Smooth muscle cell of the coronary artery (primary cell): ENCODE measurements at places on chromosomes 12 and 14. TPM values are rescaled to one million over a fixed set of nuclear protein-coding genes. Genes with fewer than 3 reads are reported as not detected.

Gene HVCN1
- total RNA-seq, result 1.8 and 2.0 TPM in 2 replicates

Gene SLC24A4
- total RNA-seq, result not detected in 2 replicates

Gene SERPINA3
- total RNA-seq, result 5.3 and 15.9 TPM in 2 replicates

Gene GZMB
- total RNA-seq, result not detected in 2 replicates

Gene RNASE4
- total RNA-seq, result 20.3 and 46.0 TPM in 2 replicates

Gene PIWIL1
- not detected in 2 replicates for total RNA-seq

Gene TDRD9
- total RNA-seq, result 0.30 and 4.1 TPM in 2 replicates

Gene SLCO1A2
- total RNA-seq, result not detected in 2 replicates

Gene RNASE1
- total RNA-seq, result 0.75 and 0.82 TPM in 2 replicates

Gene KRT3
- not detected in 2 replicates for total RNA-seq

Gene LRTM2
- total RNA-seq, result not detected in 2 replicates

Gene SLC5A8
- total RNA-seq, result not detected in 2 replicates

Gene BLOC1S1
- total RNA-seq, result 82.0 and 115 TPM in 2 replicates

Gene RASAL1
- total RNA-seq, result not detected in 2 replicates

Gene FGF6
- total RNA-seq, result not detected in 2 replicates

Gene LIMA1
- total RNA-seq, result 67.9 and 161 TPM in 2 replicates

Gene ASCL1
- total RNA-seq, result not detected in 2 replicates

Gene GRIP1
- total RNA-seq, result 0.23 and 1.8 TPM in 2 replicates

Gene PTHLH
- total RNA-seq, result 0.83 and 2.0 TPM in 2 replicates
